ENCODE measurements at places on chromosomes 11 and 22.

GRCh38 chr11:123745764-123746451, 4.4 kb upstream of the ZNF202 start:
- no peak for DNase-seq

DNA sequence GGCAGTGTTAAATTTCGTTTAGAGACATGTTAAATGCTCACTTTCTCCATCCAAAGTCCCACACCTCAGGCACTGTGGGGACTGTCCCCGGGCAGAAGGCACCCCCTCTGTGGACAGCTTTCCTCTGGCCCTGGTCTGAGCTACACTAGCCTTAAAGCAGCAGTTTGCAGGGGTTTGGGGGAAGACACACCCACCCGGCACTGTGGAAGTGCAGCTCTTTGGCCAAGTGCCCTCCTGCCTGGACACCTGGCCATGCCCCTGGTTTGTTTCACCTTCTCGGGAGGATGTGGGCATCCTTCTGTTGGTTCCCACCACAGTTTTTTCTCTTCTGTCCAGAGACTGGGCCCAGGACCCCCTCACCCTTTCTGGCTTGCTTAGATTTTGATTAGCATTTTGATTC, 1254.7 kb downstream of the BRD1 start:
- no peak for DNase-seq

DNA sequence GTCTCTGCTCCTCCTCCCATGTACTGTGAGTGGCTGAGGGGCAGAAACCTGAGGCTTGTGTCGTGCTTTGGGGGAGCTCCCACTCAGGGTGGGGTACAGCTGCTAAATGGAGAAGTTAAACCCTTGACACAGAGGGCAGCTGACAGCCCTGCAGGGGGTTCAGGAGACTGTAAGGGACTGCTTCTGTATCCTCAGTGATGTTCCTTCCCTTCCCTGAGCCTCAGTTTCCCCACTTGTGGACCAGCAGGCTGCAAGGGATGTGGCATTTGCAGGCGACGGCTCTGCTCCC, 15.6 kb downstream of the SYNGR1 start:
- DNase-seq: no peak

DNA sequence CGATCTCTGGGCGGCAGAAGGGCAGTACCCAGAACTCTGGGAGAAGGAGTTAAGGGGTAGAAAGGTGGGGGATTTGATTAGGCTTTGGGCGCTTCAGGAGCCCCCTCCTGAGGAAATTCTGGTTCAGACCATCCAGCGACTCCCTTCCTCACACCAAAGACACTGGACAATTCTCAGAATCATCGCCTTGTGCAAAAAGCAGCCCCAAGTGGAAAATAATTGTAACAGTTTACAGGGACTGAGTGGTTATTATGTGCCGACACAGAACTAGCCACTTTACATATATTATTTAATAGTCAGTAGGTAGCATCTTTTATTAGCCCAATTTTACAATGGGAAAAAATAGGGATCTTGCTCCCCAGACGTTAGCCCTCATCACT, 662 bp upstream of the TRIM3 start:
- DNase-seq: no peak

GRCh38 chr11:9740202-9740883, 76.5 kb downstream of the SWAP70 start:
- no peak for DNase-seq

DNA sequence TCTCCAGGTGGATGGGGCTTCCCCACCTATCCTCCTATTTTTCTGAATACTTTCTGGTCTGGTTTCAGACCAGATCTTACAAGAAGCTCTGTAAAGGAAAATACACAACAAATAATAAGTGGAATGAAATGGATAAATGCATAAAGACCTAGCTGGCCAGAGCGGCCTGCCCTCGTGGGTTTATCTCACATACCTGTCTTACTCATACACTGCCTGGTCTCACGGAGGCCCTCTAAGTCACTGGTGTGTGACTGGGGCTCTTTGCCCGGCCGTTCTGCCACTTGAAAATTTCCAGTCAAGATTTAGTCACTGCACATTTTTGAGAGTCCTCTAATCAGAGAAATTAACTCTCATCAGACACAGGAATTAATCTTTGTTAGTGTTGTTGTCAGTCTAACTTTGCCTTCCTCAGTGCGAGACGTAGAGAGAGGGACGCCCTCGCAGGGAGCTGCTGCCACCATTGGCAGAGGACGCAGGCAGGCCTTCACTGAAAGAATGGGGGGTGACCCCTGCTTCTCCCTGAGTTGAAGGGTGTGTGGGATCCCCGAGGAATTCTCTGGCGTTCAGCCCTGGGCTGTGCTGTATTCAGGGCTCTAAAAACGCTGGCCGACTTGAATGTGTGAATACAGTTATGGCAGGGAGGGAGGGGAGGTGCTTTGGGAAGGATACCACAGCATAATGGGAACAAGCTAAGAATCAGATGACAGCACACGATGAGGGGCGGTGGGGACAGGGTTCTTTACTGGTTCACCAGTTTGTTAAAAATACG, 46.3 kb upstream of the CADM1 start:
- DNase-seq: no peak

GRCh38 chr11:113311536-113311935, 2.8 kb upstream of the TTC12 start:
- no peak for DNase-seq

DNA sequence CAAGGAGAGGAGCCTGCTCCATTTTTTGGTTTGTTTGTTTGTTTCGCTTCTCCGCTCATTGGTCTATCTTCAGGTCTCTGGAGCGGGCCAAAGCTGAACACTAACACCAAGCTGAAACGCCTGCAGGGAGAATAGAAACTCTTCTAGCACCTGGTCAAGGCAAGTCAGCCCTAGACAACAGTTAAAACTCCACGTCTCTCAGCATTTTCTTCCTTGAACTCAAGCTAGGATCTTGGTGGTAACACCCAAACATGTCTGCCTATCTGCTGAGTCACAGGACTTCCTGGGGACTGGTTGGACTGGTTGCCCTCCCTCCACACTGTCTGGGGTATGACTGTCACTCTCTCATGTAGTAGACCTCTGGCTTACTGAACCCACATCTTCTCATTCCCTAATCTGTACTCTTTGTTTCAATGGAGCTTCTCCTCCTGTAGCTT, 23.9 kb upstream of the RBFOX2 start:
- DNase-seq: no peak

DNA sequence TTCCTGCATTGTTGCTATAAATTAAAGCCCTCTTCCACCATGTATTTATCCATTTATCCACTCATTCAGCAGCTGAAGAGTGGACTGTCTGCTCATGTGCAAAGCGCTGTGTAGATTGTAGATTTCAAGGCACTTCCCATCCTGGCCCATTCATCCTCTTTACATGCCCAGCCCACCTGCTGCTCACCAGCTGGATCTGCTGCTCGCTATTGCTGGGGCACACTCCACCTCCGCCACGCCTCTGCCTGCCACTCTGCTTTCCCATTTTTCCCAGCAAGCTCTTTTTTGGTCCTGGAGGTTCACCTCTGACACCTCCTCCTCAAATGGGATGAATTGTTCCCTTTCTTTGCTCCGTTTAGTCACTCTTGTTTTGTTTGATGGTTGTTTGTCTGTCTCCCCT, 48.3 kb downstream of the CEP164 start:
- DNase-seq: no peak

DNA sequence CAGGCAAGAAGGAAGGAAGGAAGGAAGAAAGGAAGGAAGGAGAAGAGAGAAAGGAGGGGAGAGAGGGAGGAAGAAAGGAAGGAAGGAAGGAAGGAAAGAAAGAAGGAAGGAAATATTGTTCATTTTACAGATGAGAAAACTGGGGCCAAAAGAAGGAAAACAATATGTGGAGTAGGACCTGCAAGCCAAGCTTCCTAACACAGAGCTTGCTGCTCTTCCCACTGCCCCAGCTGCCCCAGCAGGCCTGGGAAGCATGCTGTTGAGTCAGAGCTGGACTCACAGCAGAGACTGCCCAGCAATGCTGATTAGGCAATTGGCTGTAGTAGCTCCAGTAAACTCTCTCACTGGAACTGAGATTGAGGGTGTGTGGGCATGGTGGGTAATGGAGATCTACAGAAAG, 42.6 kb upstream of the SMCO4 start:
- no peak for DNase-seq

DNA sequence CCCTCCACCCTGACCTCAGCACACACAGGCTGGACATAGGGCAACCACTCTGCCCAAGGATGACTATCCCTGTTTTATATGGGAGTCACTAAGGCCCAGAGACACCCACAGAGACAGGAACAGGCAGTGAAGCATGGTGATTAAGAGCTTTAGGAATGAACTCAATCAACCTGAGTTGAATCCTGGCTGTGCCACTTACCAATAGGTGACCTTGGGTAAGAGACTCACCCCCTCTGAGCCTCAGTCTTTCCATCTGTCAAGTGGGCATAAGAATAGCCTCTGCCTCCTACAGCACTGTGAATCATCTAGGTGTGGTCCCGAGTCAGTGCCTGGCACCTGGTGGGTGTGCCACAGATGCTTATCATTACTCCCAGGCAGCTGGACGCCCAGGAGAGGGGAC, 6.8 kb downstream of the CRYBB1 start:
- no peak for DNase-seq

GRCh38 chr11:6531267-6531752, 34.2 kb downstream of the DNHD1 start:
- peak; percentile 57 for DNase-seq

- no peak for DNase-seq
These were observed 22.6 kb downstream of the DCUN1D5 start for GRCh38 chr11:103069367-103069766.

- peak; percentile 90 for DNase-seq
These were observed 38.5 kb upstream of the CYP2D6 start for GRCh38 chr22:42169055-42169469.

DNA sequence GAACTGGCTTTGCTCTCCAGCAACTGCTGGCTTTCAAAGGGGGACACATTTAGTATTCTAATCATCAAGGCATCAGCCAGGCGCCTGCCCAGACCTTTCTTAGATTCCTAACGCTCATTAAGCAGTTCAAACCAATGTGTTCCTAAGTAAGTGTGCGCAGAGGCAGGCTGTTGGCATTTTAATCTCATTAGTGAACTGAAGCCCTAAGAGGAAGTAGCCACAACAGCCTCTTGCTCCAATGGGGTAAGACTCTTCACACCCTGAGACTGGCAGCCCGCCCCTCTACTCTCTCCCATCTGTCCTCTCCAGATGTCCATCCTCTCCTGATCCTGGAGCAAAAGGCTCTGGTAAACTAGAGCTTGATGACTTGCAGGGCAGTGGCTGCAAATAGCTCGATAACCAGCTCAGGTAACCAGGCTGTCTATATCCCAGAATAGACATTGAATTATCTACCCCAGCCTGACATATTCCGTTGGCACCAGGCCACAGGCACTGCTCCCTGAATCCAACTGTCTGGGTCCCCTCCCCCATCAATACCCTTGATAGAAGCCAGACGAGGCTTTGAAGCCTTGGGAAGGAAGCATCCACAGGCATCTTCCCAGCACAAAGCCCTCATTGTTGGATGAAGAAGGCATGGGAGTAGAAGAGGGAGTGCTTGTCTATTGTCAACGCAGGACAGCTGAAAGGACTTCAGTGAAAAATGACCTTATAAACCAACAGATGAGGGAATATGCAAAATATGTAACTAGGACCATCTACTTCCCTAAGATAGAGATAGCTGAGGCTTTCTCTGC, 321.1 kb downstream of the TENM4 start:
- no peak for DNase-seq

DNA sequence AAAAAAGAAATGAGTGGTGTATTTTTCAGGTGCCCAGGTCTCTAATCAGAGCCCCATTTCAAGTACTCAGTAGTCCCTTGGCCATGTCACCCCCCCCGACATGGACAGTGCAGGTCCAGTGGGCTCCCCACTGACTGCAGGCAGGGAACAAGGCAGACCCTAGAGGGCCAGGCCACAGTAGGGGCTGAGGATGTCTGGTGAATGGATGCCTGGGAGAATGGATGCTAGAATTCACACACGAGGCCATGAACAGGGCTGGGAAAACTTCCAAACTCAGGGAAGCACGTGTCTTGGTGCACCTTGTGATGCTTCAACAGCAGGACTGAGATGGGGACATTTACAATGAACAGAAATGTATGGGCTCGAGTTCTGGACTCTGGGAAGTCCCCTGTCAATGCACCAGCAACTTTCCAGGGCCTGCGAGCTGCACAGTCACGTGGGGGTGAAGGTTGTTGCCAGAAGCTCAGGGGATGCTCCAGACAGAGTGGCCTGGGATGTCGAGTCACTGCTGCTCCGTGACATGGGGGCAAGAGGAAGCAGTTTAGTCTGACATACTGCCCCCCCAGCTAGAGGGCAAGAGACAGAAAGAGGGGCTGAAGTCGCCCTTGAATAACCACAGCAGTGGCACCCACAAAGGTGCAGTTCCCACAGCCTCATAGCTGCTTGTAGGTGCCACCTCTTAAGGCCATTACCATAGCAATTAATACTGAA, 3.1 kb downstream of the APOBEC3G start:
- no peak for DNase-seq

- no peak for DNase-seq
These were observed 726.7 kb downstream of the METTL15 start for GRCh38 chr11:28834877-28835276.

DNA sequence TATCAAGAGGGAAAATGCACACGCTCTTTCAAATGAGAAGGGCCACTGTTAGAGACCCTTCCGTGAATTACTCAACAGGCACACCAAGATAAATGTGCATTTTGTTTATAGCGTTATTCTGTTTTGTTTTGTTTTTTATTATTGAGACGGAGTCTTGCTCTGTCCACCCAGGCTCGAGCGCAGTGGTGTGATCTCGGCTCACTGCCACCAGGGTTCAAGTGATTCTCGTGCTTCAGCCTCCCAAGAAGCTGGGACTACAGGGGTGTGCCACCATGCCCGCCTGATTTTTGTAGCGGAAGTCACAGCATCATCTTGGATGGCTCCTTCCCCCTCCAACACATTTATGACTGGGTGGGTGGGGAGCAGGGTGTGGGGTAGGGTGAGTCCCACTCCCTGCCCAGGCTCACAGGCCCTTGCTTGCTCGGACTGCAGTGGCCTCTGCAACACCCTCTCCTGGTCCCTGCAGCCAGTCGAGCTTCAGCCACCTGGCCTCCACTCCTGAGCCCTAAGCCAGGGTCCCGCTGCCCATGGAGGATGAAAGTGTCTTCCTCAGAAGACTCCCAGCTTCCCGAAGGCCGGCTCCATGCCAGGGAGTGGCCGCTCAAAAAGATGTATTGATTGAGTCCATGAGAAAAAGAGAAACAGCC, 68.0 kb downstream of the RTL6 start:
- DNase-seq: no peak

DNA sequence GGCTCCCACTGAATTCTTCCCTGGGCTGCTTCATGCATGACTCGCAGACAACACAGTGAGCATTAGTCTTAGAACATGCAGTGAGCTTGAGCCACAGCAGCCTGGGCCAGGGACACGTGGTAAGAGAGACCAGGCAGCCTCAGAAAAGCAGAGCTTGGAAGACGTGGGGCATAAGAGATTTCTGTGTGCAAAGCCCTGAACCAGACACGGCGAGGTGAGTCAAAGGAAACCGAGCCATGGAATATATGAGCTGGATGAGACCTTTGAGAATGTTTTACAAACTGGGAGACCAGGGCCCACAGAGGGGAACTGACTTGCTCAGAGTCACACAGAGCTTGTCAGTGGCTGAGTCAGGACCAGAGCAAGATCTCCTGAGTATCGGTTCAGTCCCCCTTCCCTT, 8.5 kb upstream of the FXYD6 start:
- no peak for DNase-seq

- DNase-seq: no peak
These were observed 590.7 kb downstream of the NELL1 start for GRCh38 chr11:21260101-21260500.

- DNase-seq: no peak
These were observed 157.7 kb downstream of the DBX1 start for GRCh38 chr11:20002312-20003216.

Measured in GM20000 (cell line).